Astrocyte of the spinal cord (primary cell): ENCODE measurements at places on chromosomes 6 and 20.

DNA sequence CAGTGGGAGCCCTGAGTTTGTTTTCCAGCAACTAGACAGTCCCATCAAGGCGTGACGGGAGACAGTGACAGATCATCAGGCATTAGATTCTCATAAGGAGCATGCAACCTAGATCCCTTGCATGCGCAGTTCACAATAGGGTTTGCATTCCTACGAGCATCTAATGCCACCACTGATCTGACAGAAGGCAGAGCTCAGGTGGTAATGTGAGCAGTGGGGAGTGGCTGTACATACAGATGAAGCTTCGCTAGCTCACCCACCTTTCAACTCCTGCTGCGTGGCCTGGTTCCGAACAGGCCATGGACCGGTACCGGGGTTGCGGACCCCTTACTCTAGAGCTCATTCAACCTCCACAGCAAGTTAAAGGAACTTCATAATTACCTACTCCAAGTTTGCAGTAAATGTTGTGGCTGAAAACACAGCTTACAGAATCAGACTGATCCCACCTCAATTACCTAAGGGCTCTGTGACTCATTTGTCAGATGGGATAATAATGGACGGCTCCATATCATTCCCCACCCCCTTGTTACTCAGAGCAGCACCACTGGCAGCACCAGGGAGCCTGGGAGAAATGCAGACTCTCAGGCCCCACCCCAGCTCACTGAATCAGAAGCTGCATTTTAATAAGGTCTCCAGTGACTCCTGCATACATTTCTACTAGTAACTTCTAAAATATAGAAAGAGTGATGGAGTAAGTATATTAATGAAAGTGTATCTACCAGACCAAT lies 15.7 kb downstream of the PXMP4 start:
- no peak for DNase-seq

DNA sequence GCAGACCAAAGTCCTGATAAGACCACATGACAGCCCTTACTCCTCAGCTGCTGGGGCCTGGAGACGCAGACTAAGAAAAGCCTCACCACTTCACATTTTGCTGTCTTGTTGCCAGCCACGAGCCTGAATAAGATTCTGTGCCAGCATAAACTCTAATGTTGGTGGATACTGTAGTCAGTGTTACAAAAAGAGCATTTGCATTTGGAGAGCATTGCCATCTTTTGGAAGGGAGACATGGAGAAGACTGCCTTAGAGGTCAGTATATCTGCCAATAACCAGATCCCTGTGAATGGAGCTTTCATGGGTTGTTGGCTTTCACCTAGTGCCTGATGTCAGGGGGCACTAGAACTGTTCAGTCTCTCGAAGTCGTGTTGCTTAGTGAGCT lies 315.2 kb downstream of the ZFAND3 start:
- DNase-seq = no peak

- no peak for DNase-seq
These were observed 31.8 kb upstream of the RALGAPA2 start for GRCh38 chr20:20744170-20744725.

DNA sequence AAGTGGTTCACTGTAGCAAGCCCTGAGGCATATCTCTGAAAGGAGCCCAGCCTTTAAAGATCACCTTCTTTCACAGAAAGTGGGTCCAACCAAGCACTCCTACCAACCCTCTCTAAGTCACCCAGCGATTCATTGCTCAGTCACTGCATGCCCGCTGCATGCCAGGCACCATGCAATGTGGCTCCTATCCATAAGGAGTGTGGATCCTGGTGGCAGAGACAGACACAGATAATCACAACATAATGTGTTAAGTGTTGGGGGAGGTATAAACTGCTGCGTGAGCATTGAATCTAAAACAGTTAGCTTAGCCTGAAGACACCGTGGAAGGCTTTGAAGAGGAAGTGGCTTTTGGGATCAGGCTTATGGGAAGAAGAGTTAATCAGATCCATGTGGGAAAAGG lies 659.5 kb downstream of the PTPRT start:
- no peak for DNase-seq

DNA sequence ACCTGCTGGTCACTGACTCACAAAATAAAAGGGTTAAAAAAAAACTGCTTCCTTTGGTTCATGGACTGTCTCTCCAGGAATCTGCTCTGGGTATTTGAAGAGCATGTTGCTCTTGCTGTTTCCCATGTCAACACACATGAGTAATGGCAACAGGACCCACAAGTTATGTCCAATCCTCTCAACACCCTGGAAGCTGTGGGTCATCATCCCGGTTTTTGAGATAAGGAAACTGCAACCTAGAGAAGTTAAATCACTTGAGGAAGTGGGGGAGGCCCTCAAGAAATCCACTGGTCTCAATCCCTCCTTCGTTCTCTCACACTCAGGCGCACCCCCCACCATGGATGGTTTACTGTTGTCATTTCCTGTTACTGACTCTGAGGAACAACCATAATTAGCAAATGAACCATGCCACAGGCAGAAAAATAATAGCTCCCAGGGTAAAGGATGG lies 12.4 kb downstream of the MAP1LC3A start:
- DNase-seq = peak; percentile 46

- no peak for DNase-seq
These were observed 8.0 kb upstream of the SUMO4 start for GRCh38 chr6:149392093-149392492.

- peak; percentile 57 for DNase-seq
These were observed 158.3 kb downstream of the OPRM1 start for GRCh38 chr6:154197196-154197860.

GRCh38 chr6:140462453-140463311 lies 1088.2 kb upstream of the CITED2 start:
- DNase-seq = peak; percentile 54

DNA sequence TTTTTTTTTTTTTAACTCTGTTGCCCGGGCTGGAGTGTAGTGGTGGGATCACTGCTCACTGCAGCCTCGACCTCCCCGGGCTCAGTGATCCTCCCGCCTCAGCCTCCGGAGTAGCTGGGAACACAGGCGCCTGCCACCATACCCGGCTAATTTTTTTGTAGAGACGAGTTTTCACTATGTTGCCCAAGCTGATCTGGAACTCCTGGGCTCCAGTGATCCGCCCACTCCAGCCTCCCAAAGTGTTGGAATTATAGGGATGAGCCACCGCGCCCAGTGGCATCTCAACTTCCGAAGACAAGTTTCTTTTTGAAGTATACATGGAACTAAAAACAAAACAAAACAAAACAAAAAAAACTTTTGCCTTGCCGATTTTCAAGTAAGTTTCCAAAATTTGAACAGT lies 66.6 kb upstream of the ZNF184 start:
- no peak for DNase-seq

- no peak for DNase-seq
These were observed 75.7 kb downstream of the AGPAT4 start for GRCh38 chr6:161198176-161198575.

DNA sequence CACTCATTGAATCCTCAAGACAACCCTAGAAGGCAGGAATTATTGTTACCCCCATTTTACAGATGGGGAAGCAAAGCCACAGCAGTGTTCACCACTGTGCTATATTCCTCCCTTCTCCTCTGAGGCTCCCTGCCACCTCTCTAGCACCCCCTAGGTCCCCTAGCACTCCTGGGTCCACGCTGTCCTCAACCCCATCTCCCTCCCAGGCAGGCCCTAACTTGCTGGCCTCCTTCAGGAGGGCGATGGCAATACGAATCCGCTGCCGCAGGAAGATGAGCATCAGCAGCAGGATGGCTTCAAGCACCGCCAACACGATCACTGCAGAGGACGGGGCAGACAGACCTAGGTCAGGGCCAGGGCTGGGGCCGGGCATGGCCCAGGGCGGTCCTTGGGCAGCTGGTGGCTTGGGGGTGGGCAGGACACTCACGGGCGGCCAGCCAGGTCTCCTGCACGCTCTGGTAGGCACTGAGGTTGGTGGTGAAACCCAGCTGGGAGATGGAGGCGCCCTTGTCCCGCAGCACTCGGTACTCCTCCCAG lies 7.8 kb upstream of the NEU1 start:
- no peak for DNase-seq

DNA sequence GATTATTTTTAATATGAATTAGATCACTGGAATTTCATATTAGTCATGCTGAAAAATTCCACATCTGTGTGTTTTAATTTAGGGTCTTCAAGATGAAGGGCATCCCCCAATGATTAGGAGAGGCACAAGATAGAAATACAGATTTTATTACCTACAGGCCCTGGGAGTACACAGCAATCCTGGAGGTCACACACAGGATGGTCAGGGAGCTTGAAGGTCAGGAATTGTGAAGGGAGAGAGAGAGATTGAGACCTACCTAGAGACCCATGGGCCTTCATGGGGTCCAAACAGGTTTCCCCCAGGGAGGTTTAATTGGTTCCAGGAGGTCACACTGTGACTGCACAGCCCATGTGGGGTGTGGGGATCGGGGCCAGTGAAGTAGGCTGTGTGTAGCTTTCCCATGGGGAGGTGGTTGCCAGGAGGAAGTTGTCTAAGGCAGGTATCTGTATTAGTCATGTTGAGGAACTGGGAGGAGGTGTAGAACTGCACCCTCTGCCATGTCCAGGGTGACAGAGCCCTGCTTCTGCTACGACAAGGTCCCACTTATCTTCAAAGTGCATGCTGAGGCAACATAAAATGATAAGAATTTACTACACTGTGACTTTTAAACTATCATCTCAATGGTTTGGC lies 18.3 kb downstream of the SNX9 start:
- no peak for DNase-seq

DNA sequence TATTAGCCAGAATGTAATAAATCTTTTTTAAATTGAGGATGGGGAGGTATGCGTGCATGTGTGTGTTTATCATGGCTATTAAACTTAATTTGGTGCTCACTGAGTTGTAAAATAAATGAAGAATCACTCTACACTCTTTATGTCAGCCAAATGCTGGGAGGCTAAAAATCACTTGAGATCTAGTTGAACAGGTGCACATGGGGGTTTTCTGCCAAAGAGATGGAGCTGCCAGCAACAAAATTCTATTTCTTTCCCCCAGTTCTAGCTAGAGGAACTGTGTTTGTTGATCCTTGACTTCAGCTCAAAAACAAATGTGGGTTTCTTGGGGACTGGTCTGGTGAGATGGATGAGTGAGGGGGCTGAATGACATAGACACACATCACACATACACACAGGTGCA lies 183.3 kb upstream of the BTBD3 start:
- DNase-seq = no peak

DNA sequence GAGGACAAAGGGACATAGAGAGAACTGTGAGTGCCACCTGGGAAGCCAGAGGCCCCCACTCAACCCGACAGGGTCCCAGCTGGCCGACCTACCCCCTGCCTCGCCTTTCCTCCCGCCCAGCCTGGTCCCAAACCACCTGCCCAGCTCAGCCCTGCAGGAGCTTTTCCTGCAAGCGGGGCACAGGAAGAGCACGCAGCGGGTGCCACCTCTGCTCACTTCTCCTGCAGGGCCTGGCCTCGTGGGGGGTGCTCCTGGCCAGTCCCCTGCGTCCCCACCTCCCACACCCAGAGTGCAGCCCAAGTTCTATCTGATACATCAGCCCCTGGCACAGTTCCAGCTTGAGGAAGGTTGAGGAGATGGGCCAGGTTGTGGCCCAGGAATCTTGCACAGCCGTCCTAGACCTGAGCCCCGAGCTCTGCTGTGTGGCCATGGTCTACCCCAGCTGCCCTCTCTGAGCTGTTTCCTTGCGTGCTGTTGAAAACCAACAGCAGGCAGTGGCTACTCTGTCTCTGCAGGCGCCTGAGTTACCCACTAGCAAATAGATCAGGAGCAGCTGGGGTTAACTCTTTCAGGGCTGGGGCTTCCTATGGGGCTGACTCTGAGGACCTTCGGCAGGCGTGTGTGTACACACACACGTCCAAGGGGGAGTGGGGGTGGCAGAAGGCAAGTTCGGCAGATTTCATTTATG lies 1.7 kb downstream of the NECAB3 start:
- no peak for DNase-seq

DNA sequence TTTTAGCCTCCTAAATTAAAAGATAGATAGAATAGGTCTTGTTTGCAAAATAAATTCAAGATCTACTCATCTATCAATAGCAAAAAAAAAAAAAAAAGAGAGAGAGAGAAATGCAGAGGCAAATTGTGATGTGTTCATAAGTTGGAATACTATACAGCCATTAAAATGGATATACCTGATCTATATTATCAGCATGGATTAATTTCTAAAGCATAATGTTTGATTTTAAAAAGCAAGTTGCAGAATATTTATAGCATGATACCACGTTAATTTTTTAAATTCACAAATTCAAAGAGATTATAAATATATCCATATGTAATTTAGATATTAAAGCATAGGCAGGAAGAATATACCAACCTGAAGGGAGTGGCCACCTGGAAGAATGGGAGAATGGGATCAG lies 114.9 kb upstream of the PTPRT start:
- DNase-seq = no peak

- no peak for DNase-seq
These were observed 66.9 kb downstream of the ZBTB2 start for GRCh38 chr6:151324488-151324825.

GRCh38 chr20:49818816-49819215 lies 6.2 kb downstream of the SLC9A8 start:
- DNase-seq = no peak

- no peak for DNase-seq
These were observed 32.8 kb downstream of the GABRR1 start for GRCh38 chr6:89184344-89184743.

GRCh38 chr6:139154881-139155547 lies 20.1 kb downstream of the HECA start:
- no peak for DNase-seq

- no peak for DNase-seq
These were observed 202.0 kb downstream of the WDR27 start for GRCh38 chr6:169499848-169500247.

GRCh38 chr6:76472858-76473257 lies 400.4 kb upstream of the IMPG1 start:
- DNase-seq = no peak

DNA sequence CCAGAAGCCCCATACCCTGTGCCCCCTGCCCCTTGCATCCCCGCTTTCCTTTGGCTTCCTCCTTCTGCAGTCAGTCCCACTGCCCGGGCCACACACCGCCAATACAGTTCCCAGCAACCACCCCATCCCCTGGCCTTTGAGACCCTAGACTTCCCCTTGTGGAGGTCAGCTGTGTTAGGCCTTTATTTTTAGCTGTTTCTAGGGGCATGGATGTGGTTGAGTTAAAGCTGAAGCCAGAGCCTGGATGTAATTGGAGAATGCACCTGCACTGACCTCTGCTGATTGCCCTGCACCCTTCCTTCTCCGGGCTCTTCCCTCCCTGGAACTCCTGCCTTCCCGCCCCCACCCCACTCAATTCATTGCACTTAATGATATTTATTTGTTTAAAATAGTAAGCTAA lies 33.9 kb downstream of the LYRM2 start:
- DNase-seq = no peak

DNA sequence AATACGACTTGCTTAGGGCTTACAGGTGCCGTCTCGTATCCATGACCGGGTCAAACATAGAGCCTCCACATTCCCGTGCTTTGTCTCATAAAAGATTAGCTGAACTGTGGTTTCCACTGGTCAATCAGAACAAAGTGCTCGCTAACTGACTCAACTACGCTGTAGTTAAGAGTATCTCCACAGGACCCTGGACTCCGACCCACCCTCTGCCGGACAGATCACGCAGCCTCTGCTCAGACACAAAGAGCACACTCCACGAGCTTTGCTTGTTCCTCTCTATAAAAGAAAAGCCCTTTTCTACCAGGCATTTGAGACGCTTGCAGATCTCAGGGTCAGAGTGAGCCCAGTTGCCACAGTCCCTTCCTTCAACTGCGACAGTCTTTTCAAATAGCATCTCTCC lies 298.7 kb upstream of the CDH4 start:
- DNase-seq = no peak
